ENCODE measurements at places on chromosomes 1 and 21.

DNA sequence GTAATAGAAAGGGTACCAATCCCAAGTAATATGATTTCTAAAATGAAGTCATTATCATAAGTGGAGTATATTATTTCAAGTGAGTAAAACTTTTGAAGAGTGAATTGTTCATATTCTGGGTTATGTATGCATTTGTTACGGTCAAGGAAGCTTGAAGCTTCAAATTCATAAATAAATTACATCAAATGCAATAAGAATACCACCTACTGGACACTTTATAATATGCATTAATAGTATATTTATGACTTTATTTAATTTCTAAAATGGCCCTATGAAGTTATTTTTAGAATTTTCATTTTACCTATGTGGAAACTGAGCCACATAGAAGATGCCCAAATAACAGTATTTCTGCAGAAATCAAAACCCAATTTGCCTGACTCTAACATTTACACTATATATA, 260.6 kb downstream of the SMYD3 start:
- no peak for DNase-seq

- no peak for DNase-seq
These were observed 259.2 kb upstream of the KAZN start for GRCh38 chr1:14339288-14339687.

GRCh38 chr21:31180256-31181081, 142.2 kb upstream of the KRTAP19-8 start:
- DNase-seq, result no peak

DNA sequence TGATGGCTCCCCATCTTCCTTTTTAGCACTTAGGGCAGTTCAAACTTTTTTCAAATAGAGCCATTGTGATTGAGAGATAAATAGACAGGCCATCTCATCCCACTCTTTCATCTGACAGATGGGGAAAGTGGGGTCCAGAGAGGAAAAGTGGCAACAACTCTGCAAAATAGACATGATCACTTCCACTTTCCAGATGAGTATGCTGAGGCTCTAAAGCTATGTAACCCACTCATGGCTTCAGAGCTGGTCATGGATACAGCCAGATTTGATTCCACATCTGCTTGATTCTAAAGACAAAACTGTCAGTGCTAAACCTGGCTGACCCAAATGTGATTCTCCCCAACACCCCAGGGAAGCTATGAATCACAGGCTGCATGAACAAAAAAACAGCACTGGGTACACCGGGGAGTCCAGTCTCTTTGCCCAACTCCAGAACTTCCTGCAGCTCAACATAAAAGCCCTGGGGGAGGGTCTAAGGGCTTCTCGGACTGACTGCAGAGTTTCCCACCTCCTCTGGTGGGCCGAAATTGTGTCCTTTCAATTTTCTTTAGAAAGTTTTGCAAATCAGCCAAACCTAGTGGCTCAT, 59.3 kb downstream of the PLPP3 start:
- DNase-seq, result no peak

- no peak for DNase-seq
These were observed 276.5 kb downstream of the DNM3 start for GRCh38 chr1:172117800-172118199.

DNA sequence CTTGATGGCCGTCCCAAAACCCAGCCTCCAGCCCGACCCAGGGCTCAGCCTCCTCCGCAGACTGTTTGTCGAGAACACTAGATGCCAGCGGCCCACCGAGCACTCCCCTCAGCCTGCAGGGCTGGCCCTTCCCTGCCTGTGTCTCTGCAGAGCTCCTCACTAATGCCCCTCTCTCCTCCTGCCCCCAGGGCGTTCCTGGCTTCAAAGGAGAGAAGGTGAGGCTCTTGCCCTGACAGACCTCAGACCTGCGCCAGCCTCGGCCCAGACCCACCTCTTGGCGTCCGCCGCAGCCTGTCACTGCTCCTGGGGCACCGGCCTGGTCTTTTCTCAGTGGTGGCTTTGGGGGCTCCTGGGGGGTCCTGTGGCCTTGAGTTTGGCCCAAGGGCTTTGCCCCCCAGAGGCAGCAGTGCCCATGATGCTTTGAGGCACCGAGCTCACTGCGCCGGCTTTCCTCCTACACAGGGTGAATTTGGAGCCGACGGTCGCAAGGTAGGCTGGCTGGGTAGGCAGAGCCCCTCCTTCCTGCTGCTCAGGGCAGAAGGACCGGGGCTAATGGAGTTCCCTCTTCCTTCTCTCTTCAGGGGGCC, 18.4 kb downstream of the COL6A2 start:
- DNase-seq, result no peak

GRCh38 chr1:79293611-79294010, 287.1 kb upstream of the ADGRL4 start:
- DNase-seq, result no peak

GRCh38 chr1:160800142-160800541, 4.2 kb downstream of the LY9 start:
- DNase-seq, result no peak
